Stimulated activated CD4-positive, alpha-beta T cell treated with anti-CD3 and anti-CD28 coated beads, Interleukin-4, amount 100 ng/mL, for 48 hours (primary cell): ENCODE measurements at places on chromosomes 11 and 22.

DNA sequence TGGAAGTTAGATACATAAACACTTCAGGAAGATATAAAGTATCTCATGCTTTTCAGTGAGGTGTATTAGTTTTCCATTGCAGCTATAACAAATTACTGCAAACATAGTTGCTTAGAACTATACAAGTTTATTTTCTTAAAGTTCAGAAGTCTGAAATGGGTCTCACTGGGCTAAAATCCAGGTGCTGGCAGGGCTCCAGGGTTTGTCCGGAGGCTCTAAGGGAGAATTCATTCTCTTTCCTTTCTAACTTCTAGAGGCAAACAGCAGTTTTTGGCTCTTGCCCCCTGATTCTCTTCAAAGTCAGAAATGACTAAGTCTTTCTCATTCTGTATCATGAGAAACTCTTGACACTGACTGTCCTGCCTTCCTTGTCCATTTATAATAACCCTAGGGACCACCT, 138.8 kb downstream of the AASDHPPT start:
- no peak for DNase-seq

GRCh38 chr22:20875296-20875695, 16.5 kb downstream of the SNAP29 start:
- DNase-seq, result no peak

GRCh38 chr11:15674756-15675155, 560.0 kb downstream of the INSC start:
- no peak for DNase-seq

GRCh38 chr11:94254214-94254613, 50.2 kb upstream of the IZUMO1R start:
- no peak for DNase-seq

- no peak for DNase-seq
Measured at GRCh38 chr22:26892166-26893041, 235.0 kb downstream of the MIAT start.

GRCh38 chr11:69027704-69028372, 14.8 kb upstream of the MRGPRF start:
- no peak for DNase-seq

GRCh38 chr11:12748561-12748960, 74.3 kb downstream of the TEAD1 start:
- DNase-seq, result no peak

DNA sequence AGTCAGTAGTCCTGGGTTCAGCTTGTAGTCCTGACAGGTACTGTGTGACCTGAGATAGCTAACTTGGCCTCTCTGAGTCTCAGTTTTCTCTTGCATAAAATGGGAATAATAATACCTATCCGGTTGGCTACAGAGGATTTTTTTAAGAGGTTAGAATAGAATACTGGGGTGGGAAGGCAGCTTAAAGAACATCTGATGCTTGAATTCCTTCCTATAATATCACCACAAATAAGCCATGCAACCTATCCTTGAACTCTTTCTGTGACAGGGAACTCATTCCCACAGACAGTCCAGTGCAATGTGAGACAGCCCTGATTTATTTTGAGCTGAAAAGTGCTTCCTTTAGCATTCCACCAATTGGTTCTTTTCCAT, 110.1 kb downstream of the CCDC81 start:
- no peak for DNase-seq

GRCh38 chr22:43693249-43693648, 118.9 kb downstream of the EFCAB6 start:
- DNase-seq, result no peak
